Trophoblast cell (in vitro differentiated cells and primary cell): ENCODE measurements at places on chromosomes 7 and 10.

DNA sequence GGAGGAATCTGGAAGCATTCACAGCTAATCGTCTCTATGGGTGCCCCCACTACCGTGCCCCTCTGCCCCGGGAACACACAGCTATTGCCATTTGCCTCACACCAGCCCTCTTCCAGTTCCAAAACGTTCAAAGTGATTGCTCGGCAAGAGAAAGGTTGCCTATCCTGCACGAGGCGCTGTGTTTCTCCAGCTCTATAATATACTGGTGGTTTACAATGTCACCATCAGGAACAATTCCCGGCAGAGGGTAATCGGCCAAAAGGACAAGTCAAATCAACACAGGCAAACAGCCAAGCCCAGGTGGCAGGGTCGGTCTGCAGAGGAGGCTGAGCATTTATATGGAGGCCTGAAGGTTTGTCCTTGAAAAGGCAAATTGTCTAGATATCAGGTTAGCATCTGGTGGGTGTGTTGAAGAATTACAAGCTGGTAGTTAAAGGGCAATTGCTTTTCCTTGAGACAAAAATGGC, 29.2 kb upstream of the TNS3 start:
- no peaks in the 10 kb centered on the region for H3K4me1 ChIP-seq
- H3K27me3 ChIP-seq, result no peaks in the 10 kb centered on the region
- no peak overlapping the region for H3K4me3 ChIP-seq
- DNase-seq, result no peak
- H3K36me3 ChIP-seq, result no peaks in the 10 kb centered on the region

DNA sequence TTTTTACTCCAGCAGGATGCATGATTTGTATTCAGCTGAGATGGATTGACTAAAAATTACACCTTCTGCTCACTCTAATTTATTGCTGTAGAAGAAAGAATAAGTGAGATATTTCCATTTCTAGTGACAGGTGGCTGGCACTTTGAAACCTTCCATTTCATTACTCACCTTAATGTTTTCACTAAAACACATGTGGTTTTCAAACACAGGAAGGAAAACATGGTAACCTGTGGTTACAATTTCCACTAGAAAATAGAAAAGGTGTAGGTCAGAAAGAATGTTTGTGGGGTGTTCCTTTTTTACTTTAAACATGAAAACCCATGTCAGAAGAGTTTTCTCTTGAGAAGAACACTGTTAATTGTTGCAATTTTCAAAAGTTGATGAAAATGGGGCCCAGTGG, 12.0 kb upstream of the PRKCQ start:
- DNase-seq, result no peak
- H3K4me3 ChIP-seq, result no peak overlapping the region
- no peaks in the 10 kb centered on the region for H3K36me3 ChIP-seq
- no peak overlapping the region for H3K27ac ChIP-seq
- H3K27me3 ChIP-seq, result no peaks in the 10 kb centered on the region

DNA sequence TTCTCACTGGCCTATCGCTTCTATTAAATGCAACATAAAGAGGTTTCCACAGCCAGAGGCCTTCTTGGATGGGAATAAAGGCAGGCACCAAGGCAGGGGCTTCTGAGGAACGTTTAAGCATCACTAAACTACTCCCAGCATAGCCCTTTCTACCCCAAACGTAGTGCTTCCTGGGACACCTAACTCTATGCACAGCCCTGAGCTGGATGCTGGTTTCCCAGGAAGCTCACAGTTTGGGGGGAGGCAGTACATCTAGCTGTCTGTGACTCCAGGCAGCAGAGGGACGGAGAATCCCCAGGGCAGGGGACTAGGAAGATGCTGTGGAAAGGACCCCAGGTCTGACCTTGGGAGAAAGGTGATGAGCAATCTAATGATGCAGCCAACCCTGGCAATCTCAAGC, 192.8 kb upstream of the ZMIZ1 start:
- no peaks in the 10 kb centered on the region for H3K4me1 ChIP-seq
- H3K27me3 ChIP-seq, result no peaks in the 10 kb centered on the region
- H3K36me3 ChIP-seq, result no peaks in the 10 kb centered on the region
- DNase-seq, result no peak

GRCh38 chr10:71393841-71394475, 2.8 kb upstream of the CDH23 start:
- no peak for DNase-seq
- peak overlapping the region; percentile 10 for H3K4me3 ChIP-seq
- peaks cover 22% of the 10 kb centered on the region for H3K27me3 ChIP-seq
- H3K27ac ChIP-seq, result no peak overlapping the region

DNA sequence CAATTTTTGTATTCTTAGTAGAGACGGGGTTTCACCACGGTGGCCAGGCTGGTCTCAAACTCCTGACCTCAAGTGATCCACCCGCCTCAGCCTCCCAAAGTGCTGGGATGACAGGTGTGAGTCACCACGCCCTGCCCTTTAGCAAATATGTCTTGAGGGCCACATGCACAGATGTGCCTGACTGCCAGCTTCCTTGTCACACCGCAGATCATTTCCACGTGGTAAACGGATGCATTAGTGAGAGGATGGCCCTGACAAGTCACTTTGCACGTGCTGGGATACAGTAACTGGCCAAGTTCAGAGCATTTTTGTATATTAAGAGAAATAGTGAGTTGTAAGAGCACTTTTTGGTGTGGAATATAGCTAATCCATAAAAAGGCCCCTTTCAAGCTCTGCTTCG, 44.3 kb upstream of the FAM180A start:
- no peaks in the 10 kb centered on the region for H3K27me3 ChIP-seq
- peak; percentile 22 for DNase-seq
- no peaks in the 10 kb centered on the region for H3K36me3 ChIP-seq

DNA sequence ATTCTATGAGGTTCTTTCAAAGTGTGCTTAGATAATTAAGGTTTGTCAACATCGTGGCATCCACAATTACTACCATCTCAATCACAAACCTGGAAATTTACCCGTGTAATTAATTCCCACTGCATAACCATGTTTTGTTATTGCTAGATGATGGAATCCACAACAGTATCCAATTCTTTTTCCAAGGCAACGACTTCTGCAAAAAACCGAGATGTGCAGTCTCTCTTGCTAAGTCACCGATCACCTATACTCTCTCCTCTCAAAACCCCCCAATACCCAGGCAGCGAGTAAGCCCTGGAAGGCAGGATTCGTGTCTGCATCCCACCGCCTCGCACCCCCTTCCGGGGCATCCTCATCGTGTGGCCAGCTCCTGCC, 678 bp upstream of the EIF4H start:
- no peak for DNase-seq
- peaks cover 6% of the 10 kb centered on the region for H3K4me1 ChIP-seq
- H3K4me3 ChIP-seq, result peak overlapping the region; percentile 76
- peak overlapping the region; percentile 16 for H3K27ac ChIP-seq
- H3K36me3 ChIP-seq, result peaks cover 10% of the 10 kb centered on the region

- no peaks in the 10 kb centered on the region for H3K4me1 ChIP-seq
- DNase-seq, result no peak
- no peak overlapping the region for H3K4me3 ChIP-seq
- H3K27ac ChIP-seq, result no peak overlapping the region
- H3K27me3 ChIP-seq, result no peaks in the 10 kb centered on the region
Observed at GRCh38 chr10:48685731-48686130, 1.1 kb downstream of the WDFY4 start.

DNA sequence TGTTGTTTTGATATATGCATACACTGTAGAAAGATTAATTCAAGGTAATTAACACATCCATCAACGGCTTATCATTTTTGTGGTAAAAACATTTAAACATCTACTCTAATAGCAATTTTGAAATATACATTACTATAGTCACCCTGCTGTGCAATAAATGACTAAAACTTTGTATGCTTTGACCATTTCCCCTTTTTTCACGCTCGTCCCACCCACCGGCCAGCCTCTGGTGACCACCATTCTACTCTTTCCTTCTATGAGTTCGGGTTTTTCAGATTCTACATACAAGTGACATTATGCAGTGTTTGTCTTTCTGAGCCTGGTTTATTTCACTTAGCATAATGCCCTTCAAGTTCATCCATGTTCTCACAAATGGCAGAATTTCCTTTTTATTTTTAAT, 21.3 kb downstream of the CYCS start:
- no peak overlapping the region for H3K27ac ChIP-seq
- DNase-seq, result no peak
- no peaks in the 10 kb centered on the region for H3K36me3 ChIP-seq

GRCh38 chr7:65509368-65510186, 135.9 kb downstream of the ZNF92 start:
- H3K4me1 ChIP-seq, result peaks cover 5% of the 10 kb centered on the region
- peak overlapping the region; percentile 56 for H3K4me3 ChIP-seq
- no peak overlapping the region for H3K27ac ChIP-seq
- peaks cover 11% of the 10 kb centered on the region for H3K27me3 ChIP-seq
- no peak for DNase-seq
- no peaks in the 10 kb centered on the region for H3K36me3 ChIP-seq

DNA sequence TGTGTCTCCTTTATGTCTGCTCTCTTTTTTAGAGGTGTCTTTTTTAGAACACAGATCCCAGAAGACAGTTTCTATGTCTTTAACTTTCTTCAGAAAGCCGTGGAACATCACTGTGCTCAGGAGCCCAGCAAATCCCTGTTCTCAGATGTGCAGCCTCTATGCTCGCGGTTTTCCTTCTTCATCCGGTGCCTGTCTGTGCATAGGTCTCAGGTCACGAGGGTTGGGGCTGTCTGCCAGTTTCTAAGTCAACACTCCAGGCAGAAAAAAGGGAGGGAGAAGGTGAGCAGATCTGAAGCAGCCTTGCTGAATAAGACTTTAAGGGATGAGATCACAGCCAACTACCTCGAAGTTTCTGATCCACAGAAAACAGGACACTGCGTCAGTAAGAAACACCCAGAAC, 68.5 kb downstream of the CRTAC1 start:
- H3K27ac ChIP-seq, result no peak overlapping the region
- H3K36me3 ChIP-seq, result no peaks in the 10 kb centered on the region
- DNase-seq, result no peak
- no peaks in the 10 kb centered on the region for H3K27me3 ChIP-seq

DNA sequence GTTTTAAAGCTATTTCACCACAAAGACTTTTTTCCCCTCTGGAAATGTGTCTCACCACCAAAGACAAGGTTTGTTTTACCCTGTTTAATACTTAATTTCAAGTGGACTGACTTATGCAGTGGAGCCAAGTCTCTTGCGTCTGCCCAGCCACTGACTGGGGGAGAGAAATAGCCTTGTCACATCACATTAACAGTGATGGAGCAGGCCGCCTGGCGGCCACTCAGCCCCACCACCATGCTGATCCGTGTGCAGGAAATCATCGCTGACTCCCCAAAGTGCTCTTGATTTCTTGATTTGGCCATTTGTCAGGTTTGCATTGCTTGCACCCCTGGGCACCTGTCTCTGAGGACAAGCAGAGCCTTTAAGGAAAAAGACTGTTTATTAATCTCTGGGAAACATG, 334.1 kb downstream of the GLRX3 start:
- no peak for DNase-seq
- no peak overlapping the region for H3K27ac ChIP-seq
- H3K27me3 ChIP-seq, result no peaks in the 10 kb centered on the region
- H3K4me1 ChIP-seq, result no peaks in the 10 kb centered on the region
- no peak overlapping the region for H3K4me3 ChIP-seq

DNA sequence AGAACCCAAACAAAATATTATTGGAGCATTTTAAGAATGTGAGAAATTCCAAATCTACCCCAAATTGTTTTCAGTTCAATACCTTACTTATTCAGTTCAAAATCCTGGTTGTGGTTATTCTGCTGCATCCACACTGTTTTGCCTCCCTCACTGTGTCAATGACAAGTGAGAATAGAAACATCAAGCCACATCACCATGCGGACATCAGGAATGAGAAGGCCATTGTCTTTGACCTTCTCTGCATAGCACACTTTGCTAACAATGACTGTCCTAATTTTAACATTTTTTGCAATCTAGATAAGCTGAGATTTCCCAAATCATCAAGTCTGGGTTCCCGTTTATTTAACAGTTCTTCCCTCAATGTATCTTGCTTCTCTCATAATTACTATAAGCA, 93.7 kb downstream of the ELAPOR2 start:
- no peaks in the 10 kb centered on the region for H3K27me3 ChIP-seq
- DNase-seq, result no peak
- H3K4me1 ChIP-seq, result no peaks in the 10 kb centered on the region
- H3K4me3 ChIP-seq, result no peak overlapping the region
- no peaks in the 10 kb centered on the region for H3K36me3 ChIP-seq

DNA sequence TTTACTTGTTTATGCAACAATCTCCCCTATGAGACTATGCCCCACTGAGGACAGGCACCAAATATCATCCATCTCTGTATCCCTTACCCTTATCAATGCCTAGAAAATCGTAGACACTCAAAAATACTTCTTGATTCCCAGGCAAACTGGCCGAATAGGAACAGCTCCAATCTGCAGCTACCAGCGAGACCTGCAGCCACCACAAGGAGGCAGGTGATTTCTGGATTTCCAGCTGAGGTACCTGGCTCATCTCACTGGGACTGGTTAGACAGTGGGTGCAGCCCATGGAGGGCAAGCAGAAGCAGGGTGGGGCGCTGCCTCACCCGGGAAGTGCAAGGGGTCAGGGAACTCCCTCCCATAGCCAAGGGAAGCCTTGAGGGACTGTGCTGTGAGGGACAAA, 10.8 kb upstream of the PPP1R3C start:
- H3K36me3 ChIP-seq, result no peaks in the 10 kb centered on the region
- DNase-seq, result no peak
- H3K27me3 ChIP-seq, result no peaks in the 10 kb centered on the region
- no peak overlapping the region for H3K27ac ChIP-seq

- no peaks in the 10 kb centered on the region for H3K36me3 ChIP-seq
- no peak overlapping the region for H3K4me3 ChIP-seq
- H3K4me1 ChIP-seq, result no peaks in the 10 kb centered on the region
- no peak overlapping the region for H3K27ac ChIP-seq
- H3K27me3 ChIP-seq, result peaks cover 14% of the 10 kb centered on the region
Observed at GRCh38 chr10:70048030-70048723, 4.5 kb upstream of the MACROH2A2 start.

DNA sequence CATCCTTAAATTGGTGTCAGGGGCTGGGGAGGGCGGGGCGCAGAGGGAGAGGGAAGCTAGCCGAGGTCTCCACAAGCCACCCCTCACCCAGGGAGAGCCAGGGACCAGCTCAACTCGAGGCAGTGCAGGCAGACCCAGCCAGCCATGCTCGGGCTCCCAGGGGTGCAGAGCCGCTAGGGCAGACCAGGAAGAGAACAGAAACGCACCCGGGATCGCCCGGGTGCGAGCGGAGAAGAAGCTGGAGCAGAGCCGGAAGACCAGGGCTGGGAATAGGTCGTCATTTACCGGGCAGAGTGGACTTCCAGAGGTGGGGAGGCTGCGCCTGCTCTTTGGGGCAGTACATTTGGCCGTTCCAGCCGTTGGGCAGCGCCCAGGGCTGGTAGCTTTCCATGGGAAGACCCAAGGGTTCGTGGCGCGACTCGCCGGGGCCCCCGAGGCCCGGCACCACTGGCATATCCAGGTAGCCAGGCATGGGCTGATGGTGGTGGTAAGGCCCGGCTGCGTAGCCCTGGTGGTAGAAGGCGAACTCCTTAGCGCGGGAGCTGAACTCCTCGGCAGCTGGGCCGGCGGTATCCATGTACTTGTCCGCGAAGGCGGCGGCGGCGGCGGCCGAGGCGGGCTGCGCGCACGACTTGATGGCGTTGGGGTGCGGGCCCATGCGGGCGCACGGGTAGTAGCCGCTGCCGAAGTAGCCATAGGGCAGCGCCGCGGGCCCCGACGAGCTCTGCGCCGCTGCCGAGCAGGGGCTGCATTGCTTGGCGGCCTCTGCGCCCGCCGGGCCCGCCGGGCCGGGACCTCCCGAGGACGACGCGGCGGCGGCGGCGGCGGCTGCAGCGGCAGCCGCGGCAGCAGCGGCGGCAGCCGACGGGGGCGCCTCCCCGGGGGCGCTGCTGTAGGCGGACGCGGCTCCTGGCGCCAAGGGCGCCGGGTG, 755 bp downstream of the HOXA13 start:
- H3K36me3 ChIP-seq, result no peaks in the 10 kb centered on the region
- DNase-seq, result peak; percentile 23
- H3K27ac ChIP-seq, result no peak overlapping the region
- peak overlapping the region; percentile 55 for H3K4me3 ChIP-seq
- peaks cover 12% of the 10 kb centered on the region for H3K4me1 ChIP-seq

- H3K4me1 ChIP-seq, result no peaks in the 10 kb centered on the region
- no peaks in the 10 kb centered on the region for H3K27me3 ChIP-seq
Observed at GRCh38 chr10:52056291-52056690, 257.8 kb upstream of the DKK1 start.
